GM23248 (cell line): ENCODE measurements at places on chromosomes 5 and 9.
A peak's percentile ranks its signal among the peaks of the same experiment; 100 is the strongest.

DNA sequence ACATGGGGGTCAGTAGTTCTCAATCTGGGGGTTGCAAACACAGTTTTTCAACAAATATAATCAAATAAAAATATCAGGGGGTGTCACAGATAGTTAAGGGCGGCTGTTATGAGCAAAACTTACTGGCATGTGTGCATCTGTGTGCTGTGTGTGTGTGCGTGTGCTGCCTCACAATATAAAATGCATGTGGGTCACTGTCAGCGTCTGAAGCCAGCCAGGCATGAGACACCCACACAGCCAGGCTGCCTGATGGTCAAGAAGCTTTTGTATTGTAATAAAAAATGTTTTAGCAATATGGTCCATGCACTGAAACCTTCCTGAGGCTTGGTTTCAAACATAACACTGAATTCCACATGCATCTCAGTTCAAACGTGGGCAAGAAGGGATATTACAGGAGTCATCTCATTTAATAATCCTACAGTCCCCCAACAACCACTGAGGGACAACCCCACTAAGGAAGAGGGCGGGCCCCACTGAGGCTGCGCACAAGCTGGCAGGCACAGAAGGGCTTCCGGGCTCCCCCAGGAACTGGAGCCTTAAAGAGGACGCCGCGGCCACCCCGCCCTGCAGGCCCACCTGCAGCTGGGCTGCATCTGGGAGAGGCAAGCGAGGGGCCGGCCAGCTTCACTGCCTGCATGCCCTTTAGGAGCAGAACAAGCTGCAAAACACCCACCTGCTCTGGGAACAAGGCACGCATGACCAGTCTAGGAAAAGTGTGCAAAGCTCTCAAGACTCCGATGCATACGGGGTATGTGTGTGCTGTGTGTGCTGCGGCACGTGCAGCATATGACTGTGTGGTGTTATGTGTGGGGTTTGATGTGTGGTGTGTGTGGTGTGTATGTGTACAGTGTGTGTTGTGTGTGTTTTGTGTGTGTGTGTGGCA is 14.1 kb downstream of the SEMA4D start:
- DNase-seq = no peak

DNA sequence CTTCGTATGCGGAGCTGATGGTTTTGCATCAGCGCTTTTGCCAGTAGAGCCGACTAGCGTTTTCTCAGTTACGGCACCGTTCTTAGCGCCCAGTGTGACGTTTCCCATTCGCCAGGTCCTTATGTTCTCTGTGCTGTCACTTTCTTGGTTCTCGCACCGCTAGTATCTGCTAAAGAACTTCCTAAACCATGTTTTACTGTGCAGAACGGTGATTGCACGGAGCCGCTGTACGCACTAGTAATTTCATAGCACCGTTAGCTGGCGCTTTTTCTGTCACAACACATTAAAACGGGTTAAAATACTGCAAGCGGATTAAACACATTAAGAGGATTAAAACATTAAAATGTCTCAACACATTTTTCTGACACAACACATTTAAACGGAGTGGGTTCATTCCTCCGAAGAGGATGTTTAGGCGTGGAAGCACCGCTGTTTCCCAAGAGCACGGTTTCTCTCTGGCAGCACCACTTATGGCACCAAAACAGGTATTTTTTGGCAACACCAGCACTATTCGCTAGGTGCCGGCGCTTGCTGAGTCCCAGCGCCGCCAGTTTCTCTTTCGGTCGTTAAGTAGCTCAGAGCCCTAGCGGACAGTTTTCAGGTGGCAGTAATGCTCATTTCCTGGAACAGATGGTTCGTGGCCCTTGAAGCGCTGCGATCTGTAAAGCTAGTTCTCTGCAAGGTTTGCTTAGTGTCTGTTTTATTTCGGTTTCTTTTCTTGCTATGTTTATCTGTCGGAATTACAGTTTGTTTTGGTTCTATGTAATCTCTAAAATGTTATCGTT is 20.3 kb downstream of the ANXA2R start:
- peak; percentile 53 for DNase-seq

DNA sequence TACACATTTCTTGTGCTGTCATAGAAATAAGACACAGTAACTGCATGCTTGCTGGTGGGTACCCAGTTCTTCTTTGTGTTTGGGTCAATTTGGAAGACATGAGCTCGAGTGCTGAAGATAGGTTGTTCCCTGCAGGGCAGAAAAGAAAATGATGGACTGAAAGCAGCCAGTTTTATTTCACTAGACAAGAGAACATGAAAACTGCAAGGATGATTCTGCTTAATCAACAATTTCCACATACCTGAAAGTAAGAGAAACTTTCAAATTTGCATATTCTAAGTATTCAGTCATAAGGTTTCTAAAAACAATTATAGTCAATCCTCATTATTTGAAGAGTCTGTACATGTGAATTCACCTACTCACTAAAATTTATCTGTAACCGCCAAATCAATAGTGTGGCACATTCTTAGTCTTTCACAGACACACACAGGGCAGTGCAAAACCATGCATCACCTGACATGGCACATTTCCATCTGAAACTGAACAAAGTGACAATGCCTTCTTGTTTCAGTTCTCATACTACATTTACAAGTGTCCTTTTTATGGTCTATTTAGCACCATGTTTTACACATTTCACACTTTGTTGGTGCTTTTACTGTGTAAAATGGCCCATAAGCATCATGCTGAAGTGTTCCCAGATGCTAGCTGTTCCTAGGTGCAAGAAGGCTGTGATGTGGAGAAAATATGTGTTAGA is 56.9 kb downstream of the HOMER1 start:
- no peak for DNase-seq

GRCh38 chr5:139472386-139473030 is 1.7 kb downstream of the SMIM33 start:
- no peak for DNase-seq

DNA sequence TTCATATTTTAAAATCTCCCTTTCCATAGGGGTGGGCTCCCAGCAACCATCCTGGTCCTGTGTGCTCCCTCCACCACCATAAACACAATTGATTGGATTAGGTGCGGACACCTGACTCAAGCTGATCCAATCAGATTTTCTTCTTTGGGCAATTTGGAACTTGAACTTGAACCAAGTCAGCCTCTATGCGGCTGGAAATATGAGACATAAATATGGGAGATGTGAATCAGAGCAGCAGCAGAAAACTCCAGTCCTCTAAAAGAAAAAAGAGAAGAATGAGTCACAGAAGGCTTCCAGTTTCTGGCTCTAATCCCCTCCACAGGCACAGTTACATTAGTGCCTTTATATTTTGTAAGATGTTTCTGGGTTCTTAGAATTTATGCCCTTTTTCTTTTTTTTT is 306.6 kb downstream of the MLLT3 start:
- DNase-seq = peak; percentile 87

DNA sequence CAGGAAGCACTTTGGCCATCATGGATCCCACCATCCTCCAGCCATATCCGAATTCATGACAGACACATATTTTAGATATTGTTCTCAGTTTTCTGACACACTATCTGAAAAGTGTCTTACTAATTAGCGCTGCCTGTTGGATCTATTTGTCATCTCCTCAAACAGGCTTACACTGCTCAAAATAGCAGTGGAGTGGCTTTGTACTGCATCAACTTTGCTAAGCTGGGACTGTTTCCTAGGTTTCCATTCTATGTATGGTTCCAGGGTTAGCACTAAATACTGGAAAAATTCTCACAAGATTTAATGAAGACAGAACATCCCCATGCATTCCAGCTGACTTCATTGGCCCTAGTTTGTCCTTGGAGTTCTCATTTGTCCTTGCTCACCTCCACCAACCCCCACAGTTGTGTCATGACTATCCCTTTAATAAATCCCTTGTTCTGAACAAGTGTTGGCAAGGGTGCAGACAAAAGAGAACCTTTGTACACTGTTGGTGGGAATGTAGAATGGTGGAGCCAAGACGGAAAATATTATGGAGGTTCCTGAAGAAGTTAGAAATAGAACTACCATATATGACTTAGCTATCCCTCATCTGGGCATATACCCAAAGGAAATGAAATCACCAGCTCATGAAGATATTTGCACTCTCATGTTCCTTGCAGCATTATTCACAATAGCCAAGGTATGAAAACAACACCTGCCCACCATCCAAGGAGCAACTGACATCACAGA is 136.5 kb upstream of the RAI14 start:
- DNase-seq = peak; percentile 85

- DNase-seq = no peak
Measured at GRCh38 chr5:141050622-141051520, at the start of gene PCDHB1. PCDHB1 (plus strand) TSS chr5:141051374; CDS start chr5:141051471, 97 bp downstream.
